ENCODE measurements at places on chromosomes 7 and 10.

- no peaks in the 10 kb centered on the region for H3K27me3 ChIP-seq
- H3K4me3 ChIP-seq: peak overlapping the region; percentile 82
- H3K36me3 ChIP-seq: peaks cover 3% of the 10 kb centered on the region
- peak; percentile 83 for DNase-seq
- H3K27ac ChIP-seq: peak overlapping the region; percentile 91
Measured at GRCh38 chr7:151782598-151783448, 94.1 kb downstream of the PRKAG2 start.

GRCh38 chr7:13898957-13899670 is 90.4 kb downstream of the ETV1 start:
- no peak overlapping the region for H3K4me3 ChIP-seq
- H3K27ac ChIP-seq: no peak overlapping the region
- H3K27me3 ChIP-seq: no peaks in the 10 kb centered on the region
- no peaks in the 10 kb centered on the region for H3K4me1 ChIP-seq

- no peaks in the 10 kb centered on the region for H3K27me3 ChIP-seq
- H3K4me3 ChIP-seq: no peak overlapping the region
Measured at GRCh38 chr7:44674381-44674780, 68.0 kb downstream of the OGDH start.

DNA sequence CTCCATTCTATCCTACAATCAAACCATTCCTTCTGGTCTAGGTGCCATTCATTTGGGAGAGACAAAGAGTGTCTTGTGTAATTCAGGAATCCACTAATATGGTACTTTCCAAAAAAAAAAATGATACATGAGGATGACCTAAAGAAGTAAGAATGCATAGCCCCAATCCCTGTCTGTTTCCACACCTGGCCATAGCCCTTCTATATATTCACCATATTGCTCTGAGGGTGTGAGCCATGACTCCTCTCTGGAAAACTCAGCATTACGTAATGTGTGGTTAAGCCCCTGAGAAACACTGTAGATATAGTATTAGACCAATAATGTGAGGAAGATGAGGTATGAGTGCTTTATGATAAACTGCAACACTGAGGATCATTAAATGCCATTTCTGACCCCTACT is 592.7 kb downstream of the INHBA start:
- no peaks in the 10 kb centered on the region for H3K27me3 ChIP-seq
- no peak overlapping the region for H3K4me3 ChIP-seq
- no peak overlapping the region for H3K27ac ChIP-seq
- H3K36me3 ChIP-seq: no peaks in the 10 kb centered on the region

- no peak overlapping the region for H3K4me3 ChIP-seq
- H3K4me1 ChIP-seq: peaks cover 5% of the 10 kb centered on the region
- H3K27ac ChIP-seq: no peak overlapping the region
Measured at GRCh38 chr10:74415146-74415839, 264.3 kb downstream of the ADK start.

DNA sequence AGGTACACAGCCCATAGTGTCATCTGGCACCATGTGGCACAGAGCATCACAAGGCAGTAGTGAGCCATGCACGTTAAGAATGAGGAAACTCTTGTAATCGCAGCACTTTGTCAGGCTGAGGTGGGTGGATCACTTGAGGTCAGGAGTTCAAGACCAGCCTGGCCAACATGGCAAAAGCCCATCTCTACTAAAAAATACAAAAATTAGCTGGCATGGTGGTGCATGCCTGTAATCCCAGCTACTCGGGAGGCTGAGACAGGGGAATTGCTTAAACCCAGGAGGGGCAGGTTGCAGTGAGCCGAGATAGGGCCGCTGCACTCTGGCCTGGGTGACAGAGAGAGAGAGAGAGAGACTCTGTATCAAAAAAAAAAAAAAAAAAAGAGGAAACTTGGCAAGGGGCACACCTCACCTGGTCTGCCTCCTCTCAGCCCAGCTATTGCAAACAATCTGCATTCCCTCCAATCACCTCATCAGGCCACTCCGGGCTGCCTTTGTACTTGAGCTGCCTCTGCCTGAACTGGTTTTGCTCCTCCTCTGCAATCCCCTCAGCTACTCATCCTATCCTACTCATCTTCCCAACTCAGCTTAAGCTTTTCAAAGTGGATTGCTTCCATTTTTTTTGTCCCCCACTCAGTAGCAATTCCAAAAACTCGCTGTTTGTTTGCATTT is 46.0 kb upstream of the OPTN start:
- no peak overlapping the region for H3K27ac ChIP-seq
- H3K36me3 ChIP-seq: no peaks in the 10 kb centered on the region
- H3K4me3 ChIP-seq: no peak overlapping the region

DNA sequence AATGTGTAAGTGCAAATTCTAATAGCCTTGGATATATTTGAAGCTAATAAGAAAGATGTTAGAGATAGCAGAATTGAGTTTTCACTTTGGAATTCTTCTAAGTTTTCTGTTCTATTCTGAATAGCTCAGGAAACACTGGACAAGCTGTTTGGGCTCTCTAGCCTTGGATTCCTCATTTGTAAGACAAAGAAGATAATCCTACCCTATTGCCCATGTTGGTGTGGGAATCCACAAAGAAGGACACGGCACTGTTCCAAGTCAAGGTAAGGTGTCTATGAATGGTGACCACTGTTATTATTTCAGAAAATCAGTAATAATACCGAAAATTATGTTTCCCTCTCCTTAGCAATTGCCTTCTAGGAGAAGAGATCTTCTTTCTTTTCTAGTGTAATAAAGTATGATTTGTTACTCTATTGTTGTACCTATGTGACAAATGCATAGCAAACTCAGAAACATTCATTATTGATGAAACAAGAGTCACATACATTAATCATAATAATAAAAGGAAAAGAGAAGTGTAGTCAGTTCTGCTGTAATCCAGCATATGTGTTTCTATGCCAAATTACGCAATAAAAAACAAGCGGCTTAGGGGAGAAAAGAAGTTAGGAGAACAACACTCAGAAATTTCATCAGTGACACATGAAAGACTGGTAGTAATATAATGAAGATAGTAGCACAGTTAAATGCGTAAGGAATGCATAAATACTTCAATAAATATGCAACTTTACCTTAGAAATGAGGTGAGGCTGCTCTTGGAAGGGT is 1012.3 kb upstream of the PHF14 start:
- H3K4me3 ChIP-seq: no peak overlapping the region
- no peak overlapping the region for H3K27ac ChIP-seq
- DNase-seq: no peak
- H3K27me3 ChIP-seq: no peaks in the 10 kb centered on the region

- H3K27me3 ChIP-seq: no peaks in the 10 kb centered on the region
- H3K4me1 ChIP-seq: peaks cover 40% of the 10 kb centered on the region
- H3K4me3 ChIP-seq: peak overlapping the region; percentile 85
Measured at GRCh38 chr7:99381664-99382075, 7.1 kb downstream of the ARPC1B start.

DNA sequence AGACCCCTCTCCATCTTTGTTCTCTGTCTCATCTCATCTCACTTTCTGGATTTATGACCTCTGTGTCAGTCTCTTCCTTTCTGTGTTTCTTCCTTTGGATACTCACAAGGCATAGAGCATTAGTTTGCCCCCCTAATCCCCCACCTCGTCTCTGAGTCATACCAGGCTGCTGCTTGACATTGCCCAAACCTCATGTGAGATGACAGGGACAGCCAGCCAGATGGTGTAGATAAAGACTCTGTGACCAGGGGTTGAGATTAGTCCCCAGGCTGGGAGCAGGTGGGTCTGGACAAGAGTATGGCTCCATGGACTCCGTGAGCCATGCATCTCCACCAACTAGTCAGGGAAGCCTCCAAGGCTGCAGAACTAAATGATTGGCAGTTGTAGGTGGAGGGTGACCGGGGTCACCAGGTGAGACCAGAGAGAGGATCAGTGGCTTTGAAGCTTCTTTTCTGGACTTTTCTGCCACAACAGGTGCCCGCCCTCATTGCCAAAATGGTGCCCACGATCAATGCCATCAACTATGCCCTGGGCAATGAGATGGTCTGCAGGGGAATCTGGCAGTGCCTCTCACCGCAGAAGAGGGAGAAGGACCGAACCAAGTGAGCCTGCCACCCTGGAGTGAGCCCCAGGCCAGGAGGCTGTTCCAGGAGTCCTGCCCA is 13.3 kb downstream of the RGR start:
- DNase-seq: no peak
- H3K27me3 ChIP-seq: peaks cover 19% of the 10 kb centered on the region
- no peak overlapping the region for H3K4me3 ChIP-seq
- no peaks in the 10 kb centered on the region for H3K36me3 ChIP-seq
- peaks cover 5% of the 10 kb centered on the region for H3K4me1 ChIP-seq

DNA sequence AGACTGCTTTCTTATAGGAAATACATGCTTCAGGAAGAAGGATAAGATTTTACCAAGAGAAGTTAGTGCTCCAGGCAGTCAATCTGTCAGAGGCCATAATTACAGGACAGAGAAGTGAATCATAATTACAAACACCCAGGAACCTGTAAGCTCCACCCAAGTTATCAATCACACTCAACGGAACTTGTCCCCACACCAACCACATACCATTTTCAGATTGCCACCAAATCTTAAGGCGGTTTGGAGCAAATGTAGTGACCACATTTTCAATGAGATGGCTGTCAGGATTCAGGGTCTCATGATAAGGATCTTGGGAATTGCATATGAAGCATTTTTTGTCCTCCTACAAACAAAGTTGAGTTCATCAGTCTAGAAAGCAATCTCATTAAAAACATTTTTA is 4.8 kb downstream of the LAMB1 start:
- no peak overlapping the region for H3K27ac ChIP-seq
- no peak for DNase-seq
- no peak overlapping the region for H3K4me3 ChIP-seq
- peaks cover 66% of the 10 kb centered on the region for H3K27me3 ChIP-seq

- H3K4me3 ChIP-seq: no peak overlapping the region
- no peak overlapping the region for H3K27ac ChIP-seq
- H3K27me3 ChIP-seq: peaks cover 8% of the 10 kb centered on the region
- no peak for DNase-seq
Measured at GRCh38 chr7:132034748-132035416, 478.5 kb upstream of the PODXL start.

- peaks cover 46% of the 10 kb centered on the region for H3K4me1 ChIP-seq
- no peaks in the 10 kb centered on the region for H3K27me3 ChIP-seq
- peak overlapping the region; percentile 38 for H3K27ac ChIP-seq
- H3K36me3 ChIP-seq: peaks cover 35% of the 10 kb centered on the region
Measured at GRCh38 chr7:100348805-100349204, 9.1 kb upstream of the PILRB start.

DNA sequence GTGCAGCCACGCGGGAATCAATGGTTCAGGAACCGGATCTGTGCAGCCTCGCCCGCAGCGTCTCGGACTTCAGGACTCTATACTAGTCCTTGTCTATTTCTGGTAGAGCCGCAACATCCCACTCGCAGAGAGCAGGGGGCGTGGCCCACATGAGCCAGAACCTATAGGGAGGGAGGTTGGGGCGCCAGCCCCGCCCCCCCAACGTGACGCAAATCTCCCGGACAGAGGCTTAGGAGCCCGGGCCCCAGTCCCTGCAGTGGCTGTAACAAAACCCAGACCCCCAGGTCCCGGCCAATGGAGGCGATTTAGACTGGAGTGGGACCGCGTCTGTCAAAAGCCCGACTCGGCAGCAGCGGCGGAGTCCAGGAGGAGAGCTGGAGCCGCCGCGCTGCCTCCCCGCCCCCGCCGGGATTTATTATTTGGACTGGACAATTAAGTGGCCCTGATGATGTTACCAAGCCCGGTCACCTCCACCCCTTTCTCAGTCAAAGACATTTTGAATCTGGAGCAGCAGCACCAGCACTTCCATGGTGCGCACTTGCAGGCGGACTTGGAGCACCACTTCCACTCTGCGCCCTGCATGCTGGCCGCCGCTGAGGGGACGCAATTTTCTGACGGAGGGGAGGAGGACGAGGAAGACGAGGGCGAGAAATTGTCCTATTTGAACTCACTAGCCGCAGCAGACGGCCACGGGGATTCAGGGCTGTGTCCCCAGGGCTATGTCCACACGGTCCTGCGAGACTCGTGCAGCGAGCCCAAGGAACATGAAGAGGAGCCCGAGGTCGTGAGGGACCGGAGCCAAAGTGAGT is at the start of gene NKX2-3:
Gene NKX2-3, plus strand, starts transcription at position 256 of the 809 bp plus-strand sequence. Its CDS starts 190 bp downstream, at position 446.
- H3K4me3 ChIP-seq: peak within 1 kb of the TSS; percentile 48
- no peak for DNase-seq
- peak within 1 kb of the TSS; percentile 46 for H3K27ac ChIP-seq
- peaks cover 3% of the 10 kb centered on the region for H3K36me3 ChIP-seq
- H3K27me3 ChIP-seq: peaks cover 91% of the 10 kb centered on the region

GRCh38 chr10:123348691-123349572 is 194.7 kb downstream of the BUB3 start:
- no peak for DNase-seq
- H3K27me3 ChIP-seq: no peaks in the 10 kb centered on the region

DNA sequence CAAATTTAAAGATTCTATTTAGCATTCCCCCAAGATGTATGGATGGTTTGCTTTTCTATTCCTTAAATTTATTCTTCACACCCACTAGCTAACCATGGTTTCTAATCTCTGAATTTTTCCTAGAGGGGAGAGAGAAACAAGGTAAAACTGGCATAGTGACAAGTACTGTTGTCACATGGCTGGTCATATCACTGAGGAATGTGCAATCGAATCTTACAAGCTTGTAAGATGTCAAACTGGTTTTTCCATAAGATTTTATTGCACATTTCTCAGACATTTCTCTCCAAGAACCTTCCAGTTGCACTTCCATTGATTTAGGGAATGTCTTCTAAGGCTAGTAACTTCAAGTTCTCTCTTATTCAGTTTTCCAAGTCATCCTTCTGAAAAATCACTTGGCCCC is 89.8 kb downstream of the MBL2 start:
- no peak for DNase-seq
- no peaks in the 10 kb centered on the region for H3K27me3 ChIP-seq
- H3K4me1 ChIP-seq: peaks cover 1% of the 10 kb centered on the region
- no peak overlapping the region for H3K27ac ChIP-seq

GRCh38 chr10:282294-283139 is 147.3 kb downstream of the ZMYND11 start:
- no peak for DNase-seq
- H3K27ac ChIP-seq: no peak overlapping the region
- H3K36me3 ChIP-seq: peaks cover 1% of the 10 kb centered on the region
- no peak overlapping the region for H3K4me3 ChIP-seq

GRCh38 chr7:25216837-25217236 is 11.4 kb downstream of the NPVF start:
- H3K27ac ChIP-seq: no peak overlapping the region
- H3K4me3 ChIP-seq: no peak overlapping the region
- peaks cover 18% of the 10 kb centered on the region for H3K27me3 ChIP-seq
- peaks cover 2% of the 10 kb centered on the region for H3K4me1 ChIP-seq
- DNase-seq: no peak
- no peaks in the 10 kb centered on the region for H3K36me3 ChIP-seq

DNA sequence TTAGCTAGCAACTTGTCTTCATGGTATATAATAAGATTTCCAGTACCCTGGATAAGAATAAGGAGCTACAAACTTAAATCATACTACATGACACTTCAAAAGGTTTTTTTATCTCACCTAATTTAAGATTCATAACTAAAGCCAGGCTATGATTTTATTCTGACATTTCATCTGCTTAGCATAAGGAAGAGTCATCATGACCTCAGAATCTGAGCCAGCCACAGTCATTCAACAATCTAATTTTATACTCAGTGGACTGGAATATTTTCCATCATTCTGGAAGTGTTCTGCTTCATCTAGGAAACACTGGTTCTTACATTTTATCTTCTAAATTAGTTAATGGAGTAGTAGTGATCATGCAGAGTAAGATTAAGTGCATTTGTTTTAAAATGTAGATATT is 102.1 kb upstream of the KCND2 start:
- no peak for DNase-seq
- H3K27me3 ChIP-seq: no peaks in the 10 kb centered on the region
- H3K4me1 ChIP-seq: no peaks in the 10 kb centered on the region
- no peaks in the 10 kb centered on the region for H3K36me3 ChIP-seq
- H3K4me3 ChIP-seq: no peak overlapping the region

All from activated naive CD8-positive, alpha-beta T cell treated with anti-CD3 and anti-CD28 coated beads, Interleukin-2, amount 10 ng/mL, durations not matched to agents 7 days and 5 days (primary cell).